Central memory CD4-positive, alpha-beta T cell (primary cell): ENCODE measurements at places on chromosomes 7 and 10.

- no peak for DNase-seq
Observed at GRCh38 chr7:140649556-140650205, 9.1 kb upstream of the DENND2A start.

DNA sequence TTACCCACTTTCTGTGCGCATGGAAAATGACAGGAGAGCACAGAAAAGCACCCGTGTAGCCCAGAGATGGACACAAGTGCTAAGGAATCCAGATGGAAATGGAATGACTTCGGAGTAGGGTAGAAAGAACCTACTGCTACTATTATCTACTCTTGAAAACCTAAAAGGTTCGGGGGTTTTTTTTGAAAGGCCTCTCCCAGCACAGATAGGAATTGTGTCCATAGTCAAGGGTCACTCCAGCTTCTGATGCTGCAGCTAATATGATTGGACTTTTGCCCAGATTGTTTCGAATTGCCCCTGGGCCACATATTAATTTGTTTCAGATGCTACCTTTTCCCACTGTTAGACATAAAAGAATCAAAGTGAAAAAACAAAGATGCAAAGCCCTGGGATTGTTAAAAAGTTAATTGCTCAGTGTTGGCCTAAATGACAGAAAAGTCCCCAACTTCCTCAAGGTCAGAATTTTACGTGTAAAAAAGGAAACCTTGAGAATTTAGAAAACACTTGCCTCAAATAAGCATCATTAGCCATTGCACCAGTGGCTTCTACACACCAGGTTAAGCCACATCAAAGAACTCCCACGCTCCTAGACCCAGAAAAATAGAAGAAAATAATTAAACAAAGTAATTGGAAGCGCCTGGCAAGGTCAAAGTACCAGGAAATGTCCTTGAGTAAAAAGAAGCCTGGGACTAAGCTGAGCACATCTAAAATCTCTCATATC, 40.8 kb upstream of the INSIG1 start:
- no peak for DNase-seq

DNA sequence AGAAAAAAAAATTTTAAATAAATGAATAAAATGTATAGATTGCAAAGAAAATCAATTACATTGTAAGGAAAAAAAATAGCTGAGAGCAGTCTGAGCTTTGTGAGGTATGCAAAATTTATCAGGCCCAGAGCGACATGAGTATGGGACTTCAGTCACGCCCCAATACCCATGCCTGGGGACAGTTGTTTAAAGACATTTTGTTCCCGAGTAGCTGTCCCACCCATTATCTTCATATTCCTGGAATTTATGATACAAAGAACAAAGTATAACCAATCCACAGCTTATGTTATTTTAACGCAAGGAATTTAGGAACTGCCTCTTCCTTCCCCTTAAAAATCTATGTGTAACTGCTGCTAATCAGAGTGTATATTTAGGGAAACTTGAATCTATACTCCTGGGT, 1.6 kb upstream of the PON2 start:
- no peak for DNase-seq

DNA sequence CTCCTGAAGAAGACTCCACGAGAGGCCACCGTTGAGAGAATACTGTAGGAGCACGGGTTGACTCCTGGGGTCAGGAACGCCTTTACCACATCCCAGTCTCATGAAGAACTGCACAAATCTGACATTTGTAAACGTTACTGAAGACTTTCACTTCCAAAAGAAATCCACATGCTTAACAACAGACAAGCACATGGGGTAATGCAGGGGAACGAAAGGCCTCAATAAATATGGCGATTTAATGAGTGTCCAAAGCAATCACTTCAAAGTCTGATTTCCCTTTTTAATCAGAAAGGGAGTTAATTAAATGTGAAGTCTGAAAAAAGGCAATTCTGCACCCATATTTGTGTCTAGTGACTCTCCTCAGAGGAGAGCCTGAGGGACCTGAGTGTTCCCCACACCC, 94.3 kb upstream of the SLC26A5 start:
- DNase-seq: no peak

- no peak for DNase-seq
Observed at GRCh38 chr7:73707045-73707631, 12.3 kb downstream of the STX1A start.

DNA sequence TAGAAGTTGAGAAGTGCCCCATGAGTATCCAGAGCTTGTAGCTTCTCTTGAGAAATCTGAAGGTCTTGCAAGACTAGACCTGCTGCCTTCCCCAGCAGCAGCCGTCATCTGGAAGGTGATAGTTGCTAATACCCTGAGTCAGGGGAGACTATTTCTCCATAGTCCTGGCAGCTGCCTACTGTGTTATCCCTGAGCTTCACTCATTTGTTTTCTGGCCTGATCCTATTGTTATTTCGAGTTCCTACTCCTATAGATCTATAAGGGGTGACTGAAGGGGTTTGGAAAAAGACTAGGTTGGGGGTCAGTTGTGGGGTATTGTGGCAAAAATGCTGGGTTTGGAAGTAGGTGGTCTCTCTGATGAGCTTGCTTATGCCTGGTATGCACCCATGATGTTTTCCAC, 297.8 kb downstream of the CNTNAP2 start:
- DNase-seq: no peak

GRCh38 chr7:105016709-105017656, 3.0 kb downstream of the KMT2E start:
- DNase-seq: no peak

GRCh38 chr7:36116347-36117202, 36.5 kb upstream of the EEPD1 start:
- peak; percentile 11 for DNase-seq

GRCh38 chr10:73923935-73924598, 13.1 kb downstream of the PLAU start:
- no peak for DNase-seq

DNA sequence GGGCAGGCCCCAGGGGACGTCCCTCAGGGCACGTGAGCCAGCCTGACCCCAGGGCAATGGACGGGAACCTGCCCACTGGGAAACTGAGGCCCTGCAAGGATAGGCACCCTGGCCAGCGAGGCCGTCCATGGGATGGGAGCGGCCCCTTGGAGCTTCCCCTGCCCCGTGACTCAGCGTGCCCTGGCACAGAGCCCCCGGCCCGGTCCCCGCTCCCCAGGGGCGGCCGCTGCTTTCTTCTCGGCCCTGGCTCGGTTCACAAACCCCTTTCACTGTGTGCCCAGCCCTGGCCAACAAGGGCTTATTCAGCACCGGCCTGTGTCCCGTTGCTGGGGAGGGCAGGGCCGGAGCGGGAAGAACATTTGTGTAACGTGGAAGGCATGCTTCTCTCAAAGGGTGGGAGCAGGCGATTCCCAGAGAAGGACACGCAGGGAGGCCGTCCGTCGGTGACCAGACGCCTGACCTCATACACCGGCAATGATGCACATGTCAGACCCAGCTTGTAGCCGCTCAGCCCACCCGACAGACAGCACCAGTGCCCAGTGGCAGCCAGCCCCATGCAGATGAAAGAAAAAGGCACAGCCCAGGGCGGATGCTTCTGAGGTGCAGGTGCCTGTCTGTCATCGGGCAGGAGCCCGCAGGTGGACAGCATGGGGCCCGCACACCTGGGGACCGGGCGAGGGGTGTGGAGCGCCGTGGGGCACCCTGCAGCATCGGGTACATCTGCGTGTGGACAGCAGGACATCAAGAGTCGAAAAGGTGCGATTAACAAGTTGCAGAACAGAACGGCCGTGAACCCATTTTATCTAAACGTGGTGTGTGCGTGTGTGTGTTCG, 94.5 kb downstream of the PDGFA start:
- DNase-seq: no peak

DNA sequence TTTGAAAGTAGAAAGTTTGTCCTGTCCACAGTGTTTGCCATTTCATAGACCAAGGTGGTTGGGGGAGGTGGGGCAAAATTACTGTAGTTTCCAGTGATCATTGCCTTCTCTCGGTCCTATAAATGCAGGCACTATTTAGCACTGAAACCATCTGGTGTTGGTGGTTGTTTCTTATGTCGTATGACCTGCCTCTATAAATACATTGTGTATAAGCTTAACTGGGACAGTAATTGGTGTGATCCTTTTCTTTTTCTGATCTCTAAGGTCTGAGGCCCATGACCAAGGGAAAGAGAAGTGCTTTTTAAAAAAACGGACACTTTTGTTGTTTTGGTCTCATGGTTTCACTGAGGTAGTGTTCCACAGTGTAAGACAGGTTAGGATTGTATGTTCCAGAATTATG, 63.1 kb downstream of the AUTS2 start:
- DNase-seq: no peak
